Effector CD4-positive, alpha-beta T cell (primary cell): ENCODE measurements at places on chromosomes 13 and 19.

- DNase-seq = no peak
These were observed 25.1 kb upstream of the CEBPG start for GRCh38 chr19:33348301-33349010.

GRCh38 chr19:40662925-40663694 lies 27.3 kb downstream of the NUMBL start:
- peak; percentile 93 for DNase-seq

DNA sequence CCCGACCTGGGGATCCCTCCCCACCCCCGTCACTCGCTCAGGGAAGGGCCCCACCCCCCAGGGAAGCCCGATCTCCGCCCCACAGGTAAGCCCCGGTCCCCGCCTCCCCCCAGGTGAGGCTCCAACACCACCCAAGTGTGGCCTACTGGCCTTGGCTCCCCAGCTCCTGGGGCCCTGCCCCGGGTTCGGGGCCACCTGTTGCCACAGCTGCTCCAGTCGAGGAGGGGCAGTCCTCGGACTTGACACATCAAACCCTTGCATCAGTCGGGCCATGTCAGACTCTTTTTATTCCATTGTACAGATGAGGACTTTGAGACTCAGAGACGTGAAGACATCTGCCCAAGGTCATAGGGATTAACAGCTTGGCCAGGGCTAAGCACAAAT lies 512 bp downstream of the CC2D1A start:
- no peak for DNase-seq

DNA sequence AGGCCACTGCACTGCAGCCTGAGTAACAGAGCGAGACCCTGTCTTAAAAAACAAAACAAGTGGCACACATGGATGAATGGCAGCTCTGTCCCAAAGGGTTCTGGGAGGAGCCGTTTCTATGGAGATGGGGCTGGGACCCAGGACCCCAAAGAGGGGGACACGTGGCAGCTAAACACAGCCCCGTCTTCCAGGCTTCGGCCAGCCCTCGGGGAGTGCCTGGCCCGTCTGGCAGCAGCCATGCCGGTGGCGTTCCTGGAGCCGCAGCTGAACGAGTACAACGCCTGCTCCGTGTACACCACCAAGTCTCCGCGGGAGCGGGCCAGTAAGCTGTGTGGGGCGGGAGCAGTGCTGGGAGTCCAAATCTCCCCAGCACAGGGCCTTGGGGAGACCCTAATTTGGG lies 82.4 kb downstream of the RYR1 start:
- no peak for DNase-seq

DNA sequence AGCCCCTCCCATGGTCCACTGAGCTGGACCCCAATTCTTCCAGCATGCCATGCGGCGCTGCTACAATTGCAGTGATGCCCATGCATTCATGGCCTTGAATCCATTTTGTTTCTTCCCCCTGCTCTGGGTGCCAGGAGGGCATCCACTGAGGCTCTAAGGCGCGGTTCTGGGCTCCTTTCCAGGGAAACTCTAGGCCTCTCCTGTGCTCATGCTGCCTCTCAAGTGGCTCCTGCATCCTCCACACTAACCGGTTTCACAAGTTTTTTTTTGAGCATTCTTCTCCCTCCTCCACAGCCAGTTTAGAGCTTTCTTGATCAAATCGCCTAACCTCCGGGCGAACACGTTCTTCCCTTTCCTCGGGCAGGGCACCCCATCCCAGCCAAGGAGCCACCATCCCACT lies 69.1 kb upstream of the FLT1 start:
- DNase-seq = no peak

- no peak for DNase-seq
These were observed 104.7 kb downstream of the RGCC start for GRCh38 chr13:41562083-41562482.
